ENCODE measurements at places on chromosomes 2 and 18.

DNA sequence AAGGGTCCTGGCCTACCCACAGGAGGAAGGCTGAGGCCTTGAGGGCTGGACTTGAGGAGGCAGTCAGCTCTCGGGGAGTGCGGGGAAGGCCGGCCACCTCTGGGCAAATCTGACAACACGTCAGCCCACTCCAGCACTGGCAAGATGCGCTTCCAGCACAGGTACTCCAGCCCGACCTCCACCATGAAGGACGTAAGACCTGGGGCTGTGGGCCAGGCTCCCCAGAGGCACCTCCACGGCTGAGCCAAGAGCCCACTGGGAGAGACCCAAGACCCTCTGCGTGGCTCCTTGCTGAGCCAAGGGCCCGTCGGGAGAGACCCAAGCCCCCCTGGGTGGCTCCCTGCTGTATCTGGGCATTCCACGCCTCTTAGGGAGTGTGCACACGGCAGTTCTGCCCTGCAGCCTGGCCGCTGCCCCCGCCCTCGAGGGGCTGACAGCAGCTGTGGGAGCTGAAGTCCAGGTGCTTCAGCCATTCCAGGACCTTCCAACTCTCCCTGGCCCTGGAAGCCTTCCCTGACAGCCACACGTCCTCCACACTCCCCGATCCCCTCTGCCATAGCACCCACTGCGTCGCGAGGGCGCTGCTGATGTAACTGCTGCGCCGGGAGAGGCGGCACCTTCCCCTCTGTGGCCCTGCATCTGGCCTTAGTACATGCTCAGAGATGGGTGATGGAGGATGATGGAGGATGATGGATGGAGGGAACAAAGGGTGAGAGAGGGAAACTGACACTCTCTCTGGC is 50.2 kb downstream of the BIN1 start:
- no peak overlapping the region for H3K4me3 ChIP-seq
- no peaks in the 10 kb centered on the region for H3K4me1 ChIP-seq
- no peak for DNase-seq
- no peaks in the 10 kb centered on the region for H3K36me3 ChIP-seq
- H3K27ac ChIP-seq = no peak overlapping the region

GRCh38 chr2:231483398-231484329 is 19.4 kb upstream of the NCL start:
- DNase-seq = peak; percentile 39
- H3K4me1 ChIP-seq = peaks cover 3% of the 10 kb centered on the region
- peak overlapping the region; percentile 67 for H3K27ac ChIP-seq
- H3K36me3 ChIP-seq = no peaks in the 10 kb centered on the region
- H3K4me3 ChIP-seq = peak overlapping the region; percentile 78
- H3K27me3 ChIP-seq = no peaks in the 10 kb centered on the region

GRCh38 chr2:23924589-23925359 is 2.1 kb downstream of the ATAD2B start:
- peaks cover 21% of the 10 kb centered on the region for H3K4me1 ChIP-seq
- no peak for DNase-seq
- peak overlapping the region; percentile 79 for H3K4me3 ChIP-seq
- peaks cover 10% of the 10 kb centered on the region for H3K27me3 ChIP-seq

- no peaks in the 10 kb centered on the region for H3K36me3 ChIP-seq
- H3K4me3 ChIP-seq = no peak overlapping the region
- H3K27ac ChIP-seq = no peak overlapping the region
- no peak for DNase-seq
Measured at GRCh38 chr18:47986620-47987387, 56.3 kb upstream of the SMAD2 start.

All from MM.1S (cell line).